ENCODE measurements at places on chromosomes 2 and 18.

DNA sequence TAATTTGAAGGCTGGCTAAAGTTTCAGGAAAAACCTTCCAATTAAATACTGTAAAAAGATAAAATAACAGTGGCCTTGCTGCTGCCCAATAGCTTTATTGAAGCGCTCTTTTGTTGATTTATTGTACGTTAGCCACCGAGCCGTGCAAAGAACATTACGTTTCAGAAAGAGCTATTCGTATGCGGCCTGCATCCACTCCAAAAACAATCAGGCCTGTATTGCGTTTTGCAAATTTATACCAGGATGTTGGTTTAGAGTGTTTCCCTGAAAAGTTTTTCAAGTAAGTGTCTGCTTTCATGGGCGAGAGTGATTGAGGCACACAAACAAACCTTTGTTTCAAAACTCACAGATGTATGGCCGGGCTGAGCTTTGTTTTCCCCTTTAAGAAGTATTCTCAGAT lies 257.2 kb upstream of the SALL3 start:
- peak; percentile 18 for DNase-seq

GRCh38 chr2:15718944-15719323 lies 127.3 kb downstream of the DDX1 start:
- DNase-seq, result no peak

DNA sequence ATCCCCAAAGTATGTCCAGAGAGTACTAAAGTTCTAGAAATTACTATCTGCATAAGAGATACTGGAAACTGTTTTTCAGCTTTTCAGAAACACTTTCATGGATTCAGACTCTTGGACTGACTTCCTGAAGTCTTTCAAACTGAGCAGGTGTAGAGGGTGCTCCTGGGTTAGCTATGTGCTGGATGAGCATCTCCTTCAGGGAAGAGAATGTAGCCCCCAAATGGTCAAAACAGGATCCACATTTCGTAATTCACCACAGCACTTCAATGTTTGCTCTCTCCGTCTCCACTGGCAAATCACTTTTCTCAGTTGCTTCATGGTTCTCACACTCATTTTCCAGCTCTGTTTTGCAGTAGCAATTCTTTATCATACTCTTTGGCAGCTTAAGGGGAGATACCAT lies 23.2 kb upstream of the SATB2 start:
- DNase-seq, result no peak

GRCh38 chr18:9337873-9338272 lies 3.3 kb downstream of the TWSG1 start:
- no peak for DNase-seq

GRCh38 chr2:206289391-206289790 lies 14.9 kb downstream of the ZDBF2 start:
- no peak for DNase-seq

GRCh38 chr2:9315280-9315847 lies 108.0 kb downstream of the ITGB1BP1 start:
- no peak for DNase-seq

GRCh38 chr2:9650119-9650821 lies 19.5 kb upstream of the YWHAQ start:
- DNase-seq, result no peak

GRCh38 chr2:217816396-217816869 lies 186.4 kb downstream of the TNS1 start:
- DNase-seq, result no peak

- DNase-seq, result peak; percentile 38
These were observed 23.4 kb upstream of the FAM110C start for GRCh38 chr2:69366-70344.

- no peak for DNase-seq
These were observed 225.7 kb upstream of the TNP1 start for GRCh38 chr2:217085543-217085942.

- no peak for DNase-seq
These were observed 43.8 kb downstream of the MPHOSPH10 start for GRCh38 chr2:71174207-71174606.

DNA sequence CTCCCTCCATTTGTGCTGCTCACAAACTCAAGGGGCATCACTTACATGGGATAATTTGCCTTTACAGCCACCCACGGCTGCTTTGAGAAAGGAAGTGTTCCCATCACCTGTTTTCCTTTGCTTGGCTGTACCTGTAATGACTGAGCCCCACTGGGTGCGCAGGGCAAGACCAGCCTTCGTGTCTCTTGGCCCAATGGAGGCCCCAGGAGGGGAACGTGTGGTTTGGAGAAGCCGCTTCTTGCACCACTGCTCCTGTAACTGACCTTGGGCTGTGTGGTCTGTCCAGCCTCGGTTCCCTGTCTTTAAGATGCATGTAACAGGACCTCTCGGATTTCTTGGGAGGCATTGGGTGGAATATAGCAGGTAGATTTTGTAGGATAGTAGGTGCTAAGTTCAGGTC lies 41.1 kb downstream of the LDLRAD4 start:
- no peak for DNase-seq

GRCh38 chr18:40529478-40529877 lies 1425.6 kb upstream of the PIK3C3 start:
- no peak for DNase-seq

GRCh38 chr2:112920923-112921532 lies 10.1 kb downstream of the IL37 start:
- no peak for DNase-seq

GRCh38 chr2:75465317-75465984 lies 95.3 kb downstream of the EVA1A start:
- peak; percentile 22 for DNase-seq

DNA sequence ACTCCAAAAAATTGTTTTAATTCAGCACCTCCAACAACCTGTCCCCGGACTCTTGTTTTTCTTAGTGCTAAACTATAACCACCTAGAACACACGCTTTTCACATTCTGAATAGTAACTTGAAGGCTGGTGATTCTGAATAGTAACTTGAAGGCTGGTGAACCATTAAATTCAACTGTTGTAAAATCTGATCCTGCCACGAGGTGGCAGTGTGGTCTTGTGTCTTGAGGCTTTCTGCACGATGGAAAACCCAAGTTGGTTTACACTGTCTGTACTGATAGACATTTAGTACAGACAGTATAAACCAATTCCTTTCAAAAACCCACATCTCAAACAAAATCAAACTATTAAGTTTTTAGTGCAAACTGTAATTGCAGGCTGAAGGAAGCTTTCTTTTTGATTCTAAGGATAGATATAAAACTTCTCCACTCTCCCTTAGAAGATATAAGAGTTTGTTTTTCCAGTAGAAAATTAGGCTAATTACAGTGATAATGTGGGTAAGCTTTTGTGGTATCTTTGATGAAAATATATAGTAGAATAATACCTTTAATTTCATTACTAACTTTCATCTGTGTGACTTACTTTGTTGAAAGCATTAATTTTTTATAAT lies 57.6 kb downstream of the VAPA start:
- DNase-seq, result peak; percentile 80

- no peak for DNase-seq
These were observed 260.5 kb downstream of the CCDC85A start for GRCh38 chr2:56444339-56444738.

- no peak for DNase-seq
These were observed 118.0 kb downstream of the KCNE4 start for GRCh38 chr2:223169830-223170605.

GRCh38 chr18:78430131-78430758 lies 549.4 kb upstream of the SALL3 start:
- peak; percentile 84 for DNase-seq

DNA sequence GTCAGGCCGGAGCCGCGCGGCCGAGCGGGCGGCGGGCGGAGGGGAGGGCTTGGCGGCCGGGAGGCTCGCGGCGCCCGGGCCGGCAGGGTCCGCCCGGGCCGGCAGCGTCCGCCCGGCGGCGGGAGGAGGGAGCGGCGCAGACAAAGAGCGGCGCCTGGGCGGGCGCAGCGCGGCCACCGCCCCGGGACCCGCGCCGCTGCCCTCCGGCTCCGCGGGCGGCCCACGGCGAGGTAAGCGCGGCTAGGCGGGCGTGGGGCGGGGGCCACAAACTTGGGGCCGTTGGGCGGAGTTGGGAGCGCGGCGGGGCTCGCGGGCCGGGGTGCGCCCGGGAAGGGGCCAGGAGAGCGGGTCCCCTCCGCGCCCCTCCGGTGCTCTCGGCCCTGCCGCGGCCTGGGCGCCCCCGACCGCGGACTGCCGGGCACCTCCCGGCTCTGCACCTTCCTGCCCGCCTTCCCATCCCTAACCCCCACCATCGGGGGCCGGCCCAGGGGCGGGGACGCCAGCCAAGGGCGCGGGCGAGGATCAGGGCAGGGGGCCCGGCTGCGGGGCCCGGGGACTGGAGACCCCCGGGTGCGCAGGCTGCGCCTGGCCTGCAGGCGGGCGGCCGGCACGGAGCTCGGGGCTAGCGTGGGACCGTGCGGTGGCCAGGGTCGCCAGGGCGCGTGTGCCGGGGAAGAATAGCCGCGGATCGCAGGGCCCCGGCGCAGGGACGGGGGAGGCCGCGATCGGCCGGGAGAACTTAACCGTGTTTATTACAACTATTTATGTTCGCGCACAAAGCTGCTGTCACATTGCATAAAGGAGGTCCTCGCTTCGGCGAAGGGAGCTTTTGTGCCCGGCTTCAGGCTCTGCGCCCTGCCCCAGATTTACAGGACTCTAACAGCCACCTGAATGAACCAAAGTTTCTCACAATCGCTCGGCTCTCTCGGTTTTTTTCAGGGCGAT lies at the start of gene NCK2:
Gene NCK2 (plus strand): TSS at position 4 of the 945 bp plus-strand sequence. CDS start 110,152 bp downstream, outside the sequence.
- DNase-seq, result no peak

- DNase-seq, result no peak
These were observed 92.7 kb upstream of the CD302 start for GRCh38 chr2:159890551-159891266.

GRCh38 chr18:2310886-2311285 lies 260.4 kb downstream of the METTL4 start:
- no peak for DNase-seq

DNA sequence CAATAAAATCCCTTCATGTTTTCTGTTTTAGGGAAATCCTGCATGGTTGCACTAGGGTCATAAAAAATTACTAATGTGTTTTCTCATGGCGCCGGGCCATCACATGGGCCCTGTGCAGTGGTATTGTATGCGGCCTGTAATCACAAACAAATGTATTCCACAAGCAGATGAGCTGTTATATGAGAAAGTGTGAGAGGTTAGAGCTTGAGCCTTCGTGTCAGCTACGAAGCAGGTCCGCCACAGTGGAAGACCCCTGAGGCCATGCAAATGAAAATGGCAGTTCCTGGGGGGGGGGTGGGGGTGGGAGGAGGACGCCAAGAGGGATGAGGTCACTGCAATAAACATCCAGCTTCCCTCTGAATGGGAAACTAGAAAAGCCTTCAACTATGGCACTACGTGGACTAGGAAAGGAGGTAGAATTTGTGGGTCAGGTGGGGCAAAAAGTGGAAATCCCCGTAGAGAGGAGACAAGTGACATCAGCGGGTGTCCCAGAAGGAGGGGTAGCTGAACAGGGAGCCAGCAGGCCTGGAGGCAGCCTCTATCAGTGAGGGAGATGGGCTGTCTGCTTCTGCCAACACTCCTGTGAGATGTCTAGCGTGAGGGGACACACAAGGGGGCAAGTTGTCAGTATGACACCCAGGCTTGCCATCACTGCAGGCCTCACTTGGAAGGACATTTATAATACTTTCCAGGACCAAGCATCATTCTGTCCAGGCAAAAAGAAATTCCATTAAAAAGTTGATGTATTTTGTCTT lies 130.3 kb upstream of the CTAGE1 start:
- DNase-seq, result no peak

DNA sequence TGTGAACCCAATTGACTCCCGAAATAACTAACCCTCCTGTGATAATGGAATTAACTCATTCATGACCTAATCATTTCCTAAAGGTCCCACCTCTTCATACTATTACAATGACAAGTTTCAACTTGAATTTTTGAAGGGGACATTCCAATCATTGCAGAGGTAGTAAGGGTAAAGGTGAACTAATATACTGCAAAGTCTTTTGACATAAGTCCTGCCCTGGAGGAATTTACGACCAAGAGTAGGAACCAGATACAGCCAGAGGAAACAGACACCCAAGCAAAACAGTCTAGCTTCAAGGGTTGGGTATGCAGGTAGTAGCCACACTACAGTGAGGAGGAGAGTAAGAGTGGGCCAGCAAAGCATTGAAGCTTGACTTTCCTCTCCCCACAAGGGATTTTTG lies 1.2 kb upstream of the SRBD1 start:
- DNase-seq, result no peak

GRCh38 chr2:20806286-20806685 lies 16.6 kb downstream of the LDAH start:
- DNase-seq, result no peak

GRCh38 chr18:9827793-9828505 lies 57.8 kb upstream of the TXNDC2 start:
- no peak for DNase-seq

DNA sequence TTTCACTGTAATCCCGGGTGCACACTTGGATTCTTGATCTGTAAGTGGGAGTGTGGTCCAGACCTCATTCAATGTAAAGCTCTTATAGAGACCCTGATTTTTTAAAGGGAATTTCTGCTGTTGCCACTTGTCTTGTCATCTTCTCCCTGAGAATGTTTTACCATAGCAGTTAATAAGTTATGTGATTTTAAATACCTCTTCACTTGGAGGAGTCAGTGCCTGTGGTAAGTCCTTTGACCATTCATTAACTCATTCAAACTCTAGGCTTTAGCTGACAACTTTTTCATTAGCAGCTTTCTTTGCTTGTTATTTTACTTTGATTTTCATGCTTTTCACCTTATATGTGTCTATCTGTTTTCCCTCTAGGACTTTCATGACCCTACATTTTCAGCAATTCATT lies 51.3 kb downstream of the FMNL2 start:
- DNase-seq, result no peak

GRCh38 chr2:42974169-42974720 lies 181.9 kb upstream of the HAAO start:
- DNase-seq, result no peak

DNA sequence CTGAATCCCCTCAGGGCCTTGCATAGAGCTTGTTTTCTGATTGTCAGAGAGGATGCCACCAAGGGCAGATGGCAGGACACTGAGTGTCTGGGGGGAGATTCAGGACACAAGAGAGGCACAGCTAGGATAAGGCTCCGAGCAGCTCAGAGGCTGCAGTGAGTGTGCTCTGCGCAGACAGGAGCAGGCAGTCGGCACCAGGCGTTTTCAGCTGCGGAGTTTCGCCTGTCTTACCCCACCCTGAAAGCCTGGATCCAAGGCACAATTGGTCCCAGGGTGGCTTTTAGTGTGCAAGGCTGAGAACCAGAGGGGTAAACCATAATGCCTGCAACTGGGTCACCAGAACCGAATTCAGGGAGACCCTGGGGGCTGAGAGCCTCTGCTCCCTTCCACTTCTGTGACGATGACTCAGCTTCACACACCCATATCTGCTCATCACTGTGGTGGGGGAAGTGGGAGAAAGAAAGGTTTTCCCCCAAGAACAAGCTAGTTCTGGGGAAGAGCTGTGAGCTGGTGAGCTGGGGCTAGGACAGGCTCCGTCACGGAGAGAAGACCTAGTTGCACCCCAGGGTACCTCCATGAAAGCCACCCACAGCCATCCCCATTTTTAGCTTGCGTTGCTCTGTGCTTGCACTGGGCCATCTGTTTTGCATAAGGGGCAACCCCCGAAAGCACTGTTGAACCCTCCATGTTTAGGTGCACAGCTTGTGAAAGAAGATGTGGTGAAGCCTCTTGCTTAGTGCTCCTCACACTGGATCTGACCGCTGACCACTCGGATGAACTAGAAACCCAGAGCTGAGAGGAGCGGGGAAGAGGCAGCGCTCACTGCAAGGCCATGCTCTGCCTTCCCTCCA lies 173.7 kb downstream of the CELF4 start:
- DNase-seq, result no peak

All from NCI-H748 treated with DMSO at 0.1 percent for 48 hours (cell line).